Adipose tissue (tissue), 3 donors: ENCODE measurements at places on chromosomes 4 and X. TPM values are rescaled to one million over a fixed set of nuclear protein-coding genes. Genes with fewer than 3 reads are reported as not detected.

FOXP3 gene
- polyA plus RNA-seq = 0.12 TPM

CXCL1 gene
- 6.7 TPM for polyA plus RNA-seq

CLTRN gene
- 0.79 TPM for polyA plus RNA-seq

ZCCHC18 gene
- 0.45 TPM for polyA plus RNA-seq

TMEM154 gene
- polyA plus RNA-seq = 0.12 TPM
